Fibroblast of villous mesenchyme (primary cell): ENCODE measurements at places on chromosomes 12 and 14. TPM values are rescaled to one million over a fixed set of nuclear protein-coding genes. Genes with fewer than 3 reads are reported as not detected.

DCN gene
- total RNA-seq: 125 and 258 TPM in 2 replicates

TPH2 gene
- total RNA-seq: not detected in 2 replicates

KRT77 gene
- total RNA-seq: not detected in 2 replicates

RND1 gene
- total RNA-seq: under 0.01 TPM in 1 of 2 replicates, not detected in the other

GNG2 gene
- 4.3 and 12.9 TPM in 2 replicates for total RNA-seq

USP44 gene
- 3.9 and 5.2 TPM in 2 replicates for total RNA-seq

CLEC1B gene
- under 0.01 TPM in 1 of 2 replicates, not detected in the other for total RNA-seq

PLEKHG7 gene
- total RNA-seq: not detected in 2 replicates

TRHDE gene
- 20.9 and 33.7 TPM in 2 replicates for total RNA-seq

WSCD2 gene
- under 0.01 TPM in 1 of 2 replicates, not detected in the other for total RNA-seq

ACRBP gene
- total RNA-seq: 0.64 TPM in 1 of 2 replicates, not detected in the other

- DNase-seq: peak; percentile 30
Measured at GRCh38 chr12:86948851-86949250, 692.7 kb upstream of the MGAT4C start.

- DNase-seq: peak; percentile 20
Measured at GRCh38 chr12:32586390-32586789, 92.7 kb upstream of the DNM1L start.

DNA sequence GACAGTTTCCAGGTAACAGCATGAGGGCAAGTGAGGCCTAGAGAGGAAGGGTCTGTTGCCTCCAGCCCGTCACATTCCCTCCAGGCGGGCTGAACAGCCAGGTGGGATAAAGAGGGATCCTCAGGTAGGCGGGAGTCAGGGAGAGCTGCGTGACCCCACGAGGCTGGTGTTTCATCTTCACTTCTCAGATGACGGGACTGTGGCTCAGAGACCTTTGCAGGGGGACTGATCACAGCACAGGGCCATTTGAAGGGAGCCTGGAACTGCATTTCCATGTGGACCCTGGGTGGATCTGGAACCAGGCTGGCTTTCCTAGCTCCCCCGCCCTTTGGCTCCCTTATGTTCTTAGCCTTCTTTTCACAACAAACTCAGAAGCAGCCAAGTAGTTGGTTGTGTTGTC, 37.4 kb downstream of the SH2B3 start:
- no peak for DNase-seq

DNA sequence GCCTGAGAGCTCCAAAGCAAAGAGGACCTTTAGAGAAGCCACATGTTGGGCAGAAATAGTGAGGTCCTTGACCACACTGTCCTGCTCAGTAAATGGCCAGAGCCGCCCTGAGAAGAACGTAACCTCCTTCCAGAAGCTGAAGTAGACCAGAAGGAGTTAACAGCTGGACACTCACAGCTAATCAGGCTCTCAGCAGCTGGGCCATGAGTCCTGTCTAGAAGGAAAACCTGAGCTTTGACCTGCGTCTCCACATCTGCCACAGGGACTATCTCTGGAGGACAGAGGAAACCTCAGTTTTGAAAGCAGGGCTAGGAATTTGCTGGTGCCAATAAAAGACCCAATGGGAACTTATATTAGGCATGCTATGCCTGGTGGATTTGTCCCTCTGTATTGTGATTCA, 12.3 kb upstream of the DHRS4 start:
- DNase-seq: no peak

DNA sequence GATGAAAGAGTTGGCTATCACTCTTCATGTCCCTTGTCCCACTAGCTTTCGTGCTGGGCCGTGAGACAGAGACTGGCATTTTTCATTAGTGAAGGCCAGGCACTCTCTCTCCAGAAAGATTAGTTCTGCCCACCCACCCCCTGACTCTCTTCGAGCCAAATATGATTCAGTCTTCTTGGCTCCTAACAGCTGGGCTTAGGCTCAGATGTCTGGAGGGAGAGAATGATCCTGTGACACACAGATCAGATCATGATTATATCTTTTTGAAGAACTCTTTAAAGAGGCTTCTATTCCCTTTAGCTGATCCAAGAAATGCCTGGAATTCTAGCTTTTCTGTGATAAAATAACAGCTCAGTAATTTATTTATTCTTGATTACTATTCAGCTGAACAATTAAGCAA, 5.2 kb upstream of the GNG2 start:
- DNase-seq: peak; percentile 29

DNA sequence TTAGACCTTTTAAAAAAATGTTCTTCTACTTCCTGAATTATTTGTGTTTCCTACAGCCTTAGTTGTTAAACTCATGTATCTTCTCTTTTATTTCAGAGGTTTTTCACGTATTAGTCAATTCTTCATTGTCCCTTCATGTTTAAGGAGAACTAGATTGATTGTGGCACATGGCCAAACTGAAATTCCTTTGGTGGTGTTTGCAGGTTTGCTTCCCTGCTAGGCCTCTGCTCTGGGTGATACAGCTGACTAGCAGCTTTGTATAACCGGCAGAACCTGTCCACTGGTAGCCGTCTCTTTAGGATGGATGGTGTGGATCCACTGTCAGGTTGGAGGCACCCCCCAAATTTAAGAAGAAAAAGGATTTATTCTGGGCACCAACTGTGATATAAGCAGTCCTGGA, 262.1 kb downstream of the FBXL14 start:
- DNase-seq: no peak

DNA sequence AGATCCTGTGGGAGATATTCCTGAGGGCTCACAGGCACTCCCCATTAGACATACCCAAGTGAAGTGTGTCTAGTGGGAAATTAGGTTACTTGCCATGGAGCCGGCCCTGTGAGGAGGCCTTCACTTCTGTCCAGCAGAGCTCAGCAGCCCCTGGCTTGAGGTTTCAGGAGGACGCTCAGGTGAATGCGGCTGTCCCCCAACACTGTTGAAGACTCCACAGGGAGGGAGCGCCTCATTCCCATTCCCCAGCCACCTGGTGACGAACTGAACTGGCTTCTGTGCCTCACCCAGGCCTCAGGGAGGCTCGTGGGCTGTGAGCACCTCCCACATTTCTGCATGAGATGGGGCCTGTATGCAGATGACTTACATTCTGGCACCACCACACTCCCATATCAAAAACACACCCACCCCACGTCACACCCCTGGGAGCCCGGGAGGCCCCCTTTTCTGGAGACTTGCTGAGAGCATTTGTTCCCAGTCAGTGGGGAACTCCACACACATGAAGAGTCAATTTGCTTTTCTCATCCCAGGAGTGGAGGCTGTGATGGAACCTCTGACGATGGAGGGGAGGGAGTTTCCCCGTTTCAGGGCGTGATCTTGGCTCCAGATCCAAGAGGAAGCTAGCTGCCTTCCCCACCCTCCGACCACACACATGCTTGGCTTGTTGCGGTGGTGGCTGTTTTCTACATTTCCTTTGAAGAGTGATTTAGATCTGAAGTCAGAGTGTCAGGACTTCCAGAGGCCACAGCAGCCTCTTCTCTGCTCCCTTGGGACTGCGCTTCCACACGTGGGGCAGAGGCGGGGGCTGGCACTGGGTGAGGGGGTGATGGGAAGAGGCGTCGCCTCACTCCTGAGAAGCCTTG, 120.7 kb downstream of the ADGRD1 start:
- no peak for DNase-seq

DNA sequence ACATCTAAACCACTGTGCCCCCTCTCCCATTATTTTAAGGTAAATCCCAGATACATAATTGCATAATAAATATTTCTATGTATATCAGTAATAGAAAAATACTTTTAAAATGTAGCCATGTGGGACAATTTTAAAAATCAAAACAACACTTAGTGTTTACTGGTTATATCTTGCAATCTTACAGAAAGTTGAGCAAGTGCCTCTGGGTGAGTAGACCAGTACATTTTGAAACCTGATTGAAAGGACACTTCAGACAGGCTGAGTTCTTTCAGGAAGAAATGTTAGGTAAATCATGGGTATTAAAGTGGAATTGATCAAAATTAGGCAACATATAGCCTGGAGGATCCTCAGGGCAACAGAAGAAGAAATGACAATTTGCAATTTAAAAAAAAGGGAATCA, 7.2 kb downstream of the SLC38A4 start:
- peak; percentile 30 for DNase-seq

- DNase-seq: no peak
Measured at GRCh38 chr12:65055859-65056258, 65.2 kb downstream of the WIF1 start.

- DNase-seq: no peak
Measured at GRCh38 chr14:104504172-104504735, 75.3 kb upstream of the C14orf180 start.

GRCh38 chr12:53204351-53204750, 2.7 kb downstream of the ITGB7 start:
- DNase-seq: no peak

GRCh38 chr14:64541972-64542835, 1.7 kb downstream of the HSPA2 start:
- no peak for DNase-seq

GRCh38 chr12:88298761-88299242, 156.7 kb downstream of the TMTC3 start:
- DNase-seq: no peak

GRCh38 chr12:50111693-50112455, at the start of gene COX14:
Gene COX14 (plus strand): TSS chr12:50112236. CDS start chr12:50120044, 7,808 bp downstream.
- DNase-seq: peak; percentile 100

DNA sequence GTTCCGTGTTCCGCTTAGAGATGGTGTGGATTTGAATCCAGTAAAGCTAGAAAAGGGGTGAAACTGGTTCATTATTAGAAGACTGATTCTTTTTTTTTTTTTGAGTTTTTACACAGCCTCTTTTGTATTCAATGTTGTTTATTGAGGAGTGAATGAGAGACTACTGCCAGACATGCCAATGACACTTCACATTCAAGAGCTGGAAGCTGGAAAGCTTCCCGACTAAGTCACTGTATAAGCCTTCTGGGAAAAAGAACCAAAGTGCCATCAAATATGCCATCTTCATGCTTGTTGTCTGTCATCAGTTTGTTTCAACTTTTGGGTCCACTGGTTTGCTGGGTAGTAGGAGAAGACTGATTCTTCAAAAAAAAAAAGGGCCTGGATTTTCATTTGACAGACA, 164.8 kb downstream of the ATP23 start:
- DNase-seq: no peak

DNA sequence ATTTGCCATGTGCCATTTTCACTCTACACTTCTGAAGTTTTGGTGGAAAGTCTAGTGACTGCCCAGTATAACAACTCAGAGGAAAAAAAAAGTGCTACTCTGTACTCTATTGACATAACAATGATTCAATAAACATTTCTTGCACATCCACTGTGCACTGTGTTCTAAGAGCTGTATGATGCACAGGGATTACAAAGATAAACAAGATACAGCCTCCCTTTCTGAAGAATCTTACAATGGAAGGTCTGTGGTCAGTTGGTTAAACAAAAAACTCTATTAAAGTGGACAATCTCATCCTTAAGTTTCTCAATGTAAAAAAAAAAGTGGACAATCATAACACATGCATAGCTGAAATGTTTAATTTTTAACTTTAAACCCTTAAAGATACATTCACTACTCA, 105.7 kb upstream of the RASSF8 start:
- peak; percentile 83 for DNase-seq

DNA sequence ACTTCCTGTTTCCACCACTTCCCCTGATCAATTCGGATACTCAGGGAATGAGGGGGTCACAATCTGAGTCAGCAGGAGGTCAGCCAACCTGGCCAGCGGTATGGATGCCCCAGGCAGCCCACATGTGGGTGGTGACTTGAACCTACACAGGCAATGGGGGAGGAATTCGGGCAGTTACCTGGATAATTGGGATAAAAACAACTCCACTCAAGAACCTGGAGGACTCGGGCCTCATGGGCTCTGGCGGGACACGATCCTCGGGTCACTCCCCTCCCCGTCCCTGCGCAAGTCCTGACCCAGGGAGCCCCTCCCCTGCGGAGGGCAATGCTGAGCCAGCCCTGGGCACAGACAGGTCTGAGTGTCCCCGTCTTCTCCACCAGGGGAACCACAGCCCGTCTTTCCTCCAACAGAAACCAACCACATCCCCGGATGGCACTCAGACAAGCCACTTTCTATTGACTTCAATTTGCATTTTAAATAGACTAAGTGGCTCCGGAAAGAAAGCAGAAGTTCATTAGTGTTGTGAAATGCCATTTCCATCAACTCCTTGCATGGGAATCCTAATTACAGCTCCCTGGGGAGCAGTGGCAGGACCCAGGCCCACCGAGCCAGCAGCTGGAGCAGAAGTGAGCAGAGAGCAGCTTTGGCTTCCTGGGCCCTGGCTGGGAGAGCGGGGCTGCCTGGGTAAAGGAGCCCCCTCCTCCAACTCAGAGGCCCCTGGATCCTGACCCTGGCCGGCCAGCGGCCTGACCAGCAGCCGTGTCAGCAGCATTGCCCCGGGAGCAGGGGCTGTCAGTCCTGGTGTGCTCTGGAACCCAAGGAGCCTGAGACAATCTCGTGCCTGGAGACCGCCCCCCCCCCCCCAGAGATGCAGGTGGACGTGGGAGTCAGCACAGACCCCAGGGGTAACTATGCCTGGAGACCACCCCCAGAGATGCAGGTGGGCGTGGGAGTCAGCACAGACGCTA, 374.1 kb downstream of the ADGRD1 start:
- no peak for DNase-seq

- DNase-seq: no peak
Measured at GRCh38 chr12:39923364-39923763, 182.5 kb downstream of the SLC2A13 start.

DNA sequence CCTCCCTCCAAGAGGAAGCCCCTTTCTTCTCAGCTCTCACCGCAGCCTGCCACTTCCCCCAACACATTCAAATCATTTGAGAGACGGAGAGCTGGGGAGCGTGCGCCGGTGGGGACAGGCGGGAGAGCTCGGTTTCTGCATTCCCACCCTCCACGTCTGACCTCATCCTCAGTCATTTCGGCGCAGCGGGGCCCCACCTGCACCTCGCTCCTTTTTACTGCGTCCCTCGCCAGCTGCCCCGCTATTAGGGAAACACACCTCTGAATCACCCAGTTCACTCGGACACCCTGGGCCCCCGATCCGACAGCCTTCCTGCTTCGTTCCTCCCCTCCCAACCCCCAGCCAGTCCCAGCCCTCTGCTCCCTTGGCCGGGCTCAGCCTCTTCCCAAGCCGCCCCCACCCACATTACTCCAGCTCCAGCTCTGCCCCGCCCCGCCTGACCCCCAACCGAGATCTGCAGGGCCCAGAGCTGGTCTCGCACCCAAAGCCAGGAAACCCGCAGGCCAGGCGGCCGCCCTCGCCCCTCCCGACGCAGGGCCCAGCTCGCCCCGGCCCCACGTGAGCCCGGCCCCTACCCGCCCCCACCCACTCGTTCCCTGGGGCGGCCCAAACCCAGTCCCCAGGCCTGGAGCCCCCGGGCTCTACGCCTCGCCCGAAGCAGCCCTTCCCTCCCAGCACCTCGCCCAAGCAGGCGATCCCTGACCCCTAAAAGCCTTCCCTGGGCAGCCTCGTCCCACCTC, 783 bp downstream of the CORO1C start:
- DNase-seq: peak; percentile 75

GRCh38 chr12:23550753-23551152, 398.7 kb downstream of the SOX5 start:
- no peak for DNase-seq

DNA sequence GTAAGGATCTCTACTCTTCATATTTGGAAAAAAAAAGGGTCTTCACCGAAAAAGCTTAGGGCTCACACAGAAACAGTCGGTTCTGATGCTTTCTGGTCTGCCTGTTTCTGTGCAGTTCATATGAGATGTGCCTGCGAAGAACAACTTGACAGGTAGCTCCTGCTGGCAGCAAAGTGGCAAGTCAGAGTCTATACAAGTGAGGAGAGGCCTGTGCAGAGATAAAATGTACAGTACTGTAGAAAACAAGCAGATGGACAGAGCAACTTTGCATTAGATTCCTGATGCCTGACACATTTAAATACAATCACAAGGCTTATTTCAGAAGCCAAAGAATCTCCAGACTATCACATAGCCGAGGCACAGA, 936.0 kb downstream of the DIO2 start:
- DNase-seq: no peak
